ENCODE measurements at places on chromosomes 6 and 20.

DNA sequence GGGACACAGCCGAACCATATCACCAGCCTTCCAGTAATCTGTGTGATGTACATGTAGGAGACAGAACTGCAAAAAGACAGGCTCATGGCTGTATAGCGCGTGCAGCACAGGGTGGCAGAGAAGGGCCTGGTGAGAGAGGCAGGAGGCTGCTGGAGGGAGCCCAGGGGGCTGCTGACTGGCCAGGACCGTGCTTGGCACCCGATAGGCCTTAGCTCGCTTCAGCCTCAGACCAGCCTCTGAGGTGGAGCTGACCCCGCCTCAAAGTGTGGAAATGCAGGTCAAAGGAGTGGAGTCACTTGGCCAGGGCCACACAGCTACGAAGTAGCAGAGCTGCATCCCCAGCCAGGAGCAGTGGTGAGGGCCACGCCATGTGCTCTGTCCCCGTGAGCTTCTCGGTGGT lies 707.6 kb downstream of the QKI start:
- no peak for DNase-seq

GRCh38 chr6:31581434-31582229 lies 592 bp downstream of the LTB start:
- DNase-seq: peak; percentile 13

GRCh38 chr6:15256538-15257271 lies 10.8 kb downstream of the JARID2 start:
- DNase-seq: no peak

DNA sequence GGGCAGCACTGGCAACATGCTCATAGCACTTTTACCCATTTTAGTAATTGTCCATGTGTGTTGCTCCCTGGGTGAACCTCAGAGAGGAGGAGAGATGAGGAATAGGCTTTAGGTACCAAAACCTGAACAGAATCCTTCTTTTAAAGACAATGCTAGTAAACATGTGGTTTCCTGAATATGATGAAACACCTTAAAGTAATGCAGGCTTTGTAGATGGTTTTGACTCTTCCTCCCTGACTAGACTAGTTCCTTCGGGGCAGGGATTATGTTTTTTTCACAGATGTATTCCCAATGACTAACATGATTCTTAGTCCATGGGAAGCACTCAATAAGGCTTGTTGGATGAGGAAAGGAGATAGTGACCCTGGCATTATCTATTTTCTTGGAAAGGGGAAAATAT lies 367.6 kb upstream of the JAG1 start:
- no peak for DNase-seq

DNA sequence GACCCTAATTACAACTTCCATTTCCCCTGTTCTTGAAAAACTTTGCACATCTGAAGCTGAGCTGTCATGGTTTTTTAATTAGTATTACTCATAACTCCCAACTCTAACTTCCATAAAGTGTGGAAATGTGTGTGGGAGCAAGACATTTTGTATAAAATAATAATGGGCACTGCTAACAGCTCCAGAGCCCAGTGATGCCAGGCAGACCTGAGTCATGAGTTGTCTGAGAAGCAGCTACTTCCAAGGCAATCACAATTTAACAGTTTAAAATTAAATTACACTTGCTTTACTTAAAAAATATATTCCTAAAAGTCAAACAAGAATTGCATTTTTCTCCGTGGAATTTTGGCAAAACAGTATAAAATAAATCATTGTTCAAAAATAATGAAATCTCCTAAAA lies 6.4 kb downstream of the SLC2A12 start:
- DNase-seq: no peak

GRCh38 chr6:13024616-13025015 lies 303.7 kb downstream of the TBC1D7 start:
- no peak for DNase-seq

GRCh38 chr6:118168421-118168820 lies 261.4 kb downstream of the SLC35F1 start:
- no peak for DNase-seq

DNA sequence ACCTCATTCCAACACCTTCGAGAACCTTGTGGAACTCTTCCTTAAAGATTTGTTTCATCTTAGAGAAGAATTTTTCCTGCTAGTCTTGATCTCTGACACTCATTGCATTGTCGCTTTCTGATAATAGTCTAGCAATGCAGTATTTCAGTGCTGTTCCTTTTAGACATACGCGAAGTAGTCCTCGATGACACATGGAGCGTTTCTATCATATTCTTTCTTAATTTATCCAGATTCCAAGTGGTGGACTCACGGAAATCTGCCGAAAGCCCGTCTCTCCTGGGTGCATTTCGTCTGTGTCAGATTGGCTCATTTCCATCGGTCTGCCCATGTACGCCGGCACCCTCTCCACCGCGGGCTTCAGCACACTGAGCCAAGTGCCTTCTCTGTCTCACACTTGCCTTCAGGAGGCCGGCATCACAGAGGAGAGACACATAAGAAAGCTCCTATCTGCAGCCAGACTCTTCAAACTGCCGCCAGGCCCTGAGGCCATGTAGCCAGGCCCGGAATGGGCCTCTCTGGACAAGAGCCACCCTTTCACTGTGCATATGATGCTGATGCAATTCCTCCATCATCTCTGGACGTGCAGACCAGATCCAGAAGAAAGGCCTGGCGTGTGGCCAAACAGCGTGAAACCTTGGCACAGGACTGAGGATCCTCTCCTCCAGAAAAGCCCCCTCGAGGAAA lies 198.6 kb upstream of the UST start:
- no peak for DNase-seq

- DNase-seq: no peak
Measured at GRCh38 chr6:148497257-148497656, 154.6 kb downstream of the SASH1 start.

DNA sequence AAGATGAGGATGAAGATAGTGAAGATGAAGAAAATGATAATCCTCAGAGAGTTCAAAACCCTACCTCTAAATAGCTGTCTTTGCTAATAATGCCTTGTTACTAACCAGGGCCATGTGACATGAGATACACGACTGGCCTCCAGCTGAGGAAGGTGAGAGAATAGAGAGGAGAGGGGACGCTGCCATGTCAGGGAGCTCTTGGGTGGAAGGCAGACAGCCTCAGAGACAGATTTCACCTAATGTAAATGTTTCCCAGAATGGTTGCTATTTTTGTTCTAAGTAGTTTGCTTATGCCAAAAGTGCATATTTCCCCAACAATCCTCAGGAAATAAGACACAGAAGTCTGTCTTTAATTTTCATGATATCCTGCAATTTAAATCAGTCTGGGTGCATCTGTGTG lies 138.4 kb downstream of the ELOVL4 start:
- DNase-seq: no peak

- peak; percentile 69 for DNase-seq
Measured at GRCh38 chr6:112163295-112164257, 76.2 kb downstream of the FAM229B start.

All from NCI-H524 (cell line).